ENCODE measurements at places on chromosomes 7 and 10.

- DNase-seq, result no peak
Observed at GRCh38 chr10:84397735-84398144, 69.4 kb downstream of the CCSER2 start.

GRCh38 chr7:96143495-96144259 lies 178.2 kb downstream of the SLC25A13 start:
- DNase-seq, result no peak

DNA sequence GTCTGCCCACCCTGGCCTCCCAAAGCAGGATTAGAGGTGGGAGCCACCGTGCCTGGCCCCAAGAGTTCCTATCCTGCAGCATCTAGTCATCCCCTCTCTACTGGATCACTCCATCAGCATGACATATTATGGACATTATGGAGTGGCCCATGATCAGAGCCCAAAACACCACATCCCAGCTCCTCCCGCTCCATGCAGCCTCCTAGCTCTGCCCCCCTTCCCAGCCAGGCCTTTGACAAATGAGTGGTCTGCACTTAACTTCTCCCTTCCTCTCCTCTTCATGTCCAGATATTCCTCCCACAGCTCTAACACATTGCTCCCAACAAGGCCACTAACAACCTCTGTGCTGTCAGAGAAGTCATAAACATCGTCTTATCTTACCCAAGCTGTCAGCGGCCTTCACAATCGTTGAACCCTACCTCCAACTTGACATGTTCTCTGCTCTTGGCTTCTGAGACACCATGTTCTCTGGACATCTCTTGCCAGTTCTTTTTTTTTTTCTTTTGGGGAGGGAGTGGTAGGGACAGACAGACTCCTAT lies 187.6 kb downstream of the NSUN6 start:
- DNase-seq, result no peak

- DNase-seq, result no peak
Observed at GRCh38 chr7:124456286-124456685, 309.3 kb downstream of the GPR37 start.

- no peak for DNase-seq
Observed at GRCh38 chr7:112193915-112194502, 12.2 kb downstream of the DOCK4 start.

DNA sequence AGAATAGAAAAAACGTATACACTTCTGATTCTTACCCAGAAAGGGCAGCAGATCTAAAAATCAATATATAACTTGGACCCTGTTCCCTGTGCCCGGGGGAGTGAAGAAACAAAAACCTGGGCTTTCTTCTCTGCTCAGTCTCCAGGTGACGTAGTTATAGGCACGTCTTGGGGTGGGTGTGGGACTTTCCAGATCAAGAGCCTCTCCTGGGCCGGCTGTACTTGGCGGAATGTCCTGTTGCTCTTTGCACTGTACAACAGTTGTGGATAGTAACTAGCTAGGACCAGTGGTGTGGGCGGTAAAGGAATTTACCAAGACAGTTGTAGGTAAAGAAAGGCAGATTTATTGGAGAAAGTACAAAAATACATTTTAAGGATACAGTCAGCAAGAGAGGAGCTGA lies 40.4 kb upstream of the STEAP4 start:
- DNase-seq, result no peak

Measured in mesenchymal stem cell (in vitro differentiated cells and primary cell).